Left ventricle myocardium inferior (tissue), 1 donor: ENCODE measurements at places on chromosomes 1 and 21. TPM values are rescaled to one million over a fixed set of nuclear protein-coding genes. Genes with fewer than 3 reads are reported as not detected.

DNA sequence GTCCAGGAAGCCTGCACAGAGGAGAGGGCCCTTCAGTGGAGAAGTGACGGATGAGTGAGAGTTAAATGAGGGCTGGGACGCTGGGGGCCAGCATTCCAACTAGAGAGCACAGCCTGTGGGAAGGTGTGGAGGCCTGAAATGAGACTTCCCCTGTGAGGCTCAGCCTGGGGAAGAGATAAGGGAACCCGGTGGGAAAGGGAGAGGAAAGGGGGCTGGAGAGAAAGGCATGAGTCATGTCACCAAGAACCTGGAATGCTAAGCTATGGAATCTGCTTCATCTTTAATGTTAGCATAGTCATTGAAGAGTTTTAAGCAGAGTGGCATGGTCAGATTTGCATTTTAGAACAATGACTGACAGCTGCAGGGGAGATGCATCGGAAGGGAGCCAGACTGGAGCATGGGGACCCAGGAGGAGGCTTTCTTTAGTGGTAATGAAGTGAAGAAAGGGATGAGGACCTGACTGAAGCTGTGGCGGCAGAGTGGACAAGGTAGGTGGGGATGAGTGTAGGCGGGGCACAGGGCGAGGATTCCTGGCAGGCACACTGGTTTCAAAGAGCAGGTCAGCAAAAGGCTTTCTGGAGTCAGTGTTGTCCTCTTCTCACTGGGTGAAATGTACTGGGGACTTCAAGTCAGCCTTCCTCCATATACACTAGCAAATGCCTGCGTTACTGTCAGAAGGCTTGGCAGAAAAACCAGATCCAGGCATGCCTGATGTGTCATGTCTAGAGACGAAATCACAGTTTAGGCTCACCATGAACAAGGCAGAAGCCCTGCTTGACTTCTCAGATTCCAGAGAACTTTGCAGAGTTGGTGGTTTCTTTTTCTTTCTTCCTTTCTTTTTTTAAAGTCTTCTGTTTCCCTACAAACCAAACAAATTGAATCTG, 8.0 kb downstream of the RGL1 start:
- DNase-seq, result no peak

- no peak for DNase-seq
These were observed 294.4 kb downstream of the SDCCAG8 start for GRCh38 chr1:243550276-243550675.

CR1L gene
- total RNA-seq, result not detected

DNA sequence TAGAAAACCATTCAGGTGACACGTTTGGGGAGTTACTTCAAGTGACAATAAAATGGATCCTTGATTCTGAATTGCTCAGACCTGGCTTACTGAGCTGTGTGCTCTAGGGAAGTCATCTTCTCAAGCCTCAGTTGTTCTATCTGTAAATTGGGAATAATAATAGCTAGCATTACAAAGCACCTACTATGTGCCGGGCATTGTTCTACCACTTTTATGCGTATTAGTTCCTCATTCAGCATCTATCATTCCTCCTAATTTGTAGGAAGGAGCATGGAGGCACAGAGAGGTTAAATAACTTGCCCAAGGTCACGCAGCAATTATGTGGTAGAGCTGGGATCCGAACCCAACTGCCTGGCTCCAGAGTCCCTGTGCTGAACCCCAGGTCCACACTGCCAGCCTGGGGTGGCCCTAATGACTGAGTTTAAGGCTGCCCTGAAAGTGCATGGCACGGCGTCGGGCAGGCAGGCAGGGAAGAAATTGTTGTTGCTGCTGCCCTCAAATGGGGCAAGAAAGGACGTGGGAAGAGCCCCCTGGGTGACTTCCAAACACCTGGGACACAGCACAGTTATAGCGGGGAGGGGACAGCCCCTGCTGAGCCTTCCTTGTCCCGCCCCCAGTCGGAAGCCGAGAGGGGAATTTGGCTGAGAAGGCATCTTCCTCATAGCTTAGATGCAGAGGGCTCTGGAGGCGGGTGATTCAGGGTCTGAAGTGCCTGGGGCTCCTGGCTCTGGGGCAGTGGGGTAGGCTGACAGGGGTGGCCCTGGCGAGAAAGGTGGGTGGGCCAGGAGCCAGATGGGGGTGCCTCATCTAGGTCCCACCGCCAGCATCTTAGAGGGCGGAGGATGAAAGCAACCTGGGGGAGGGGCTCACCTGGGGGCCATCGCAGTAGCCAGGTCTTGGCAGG, 86.5 kb upstream of the IFFO2 start:
- DNase-seq, result no peak
